Heart right ventricle (tissue), 16 donors: ENCODE measurements at places on chromosomes 2 and 18. TPM values are rescaled to one million over a fixed set of nuclear protein-coding genes. Genes with fewer than 3 reads are reported as not detected.

GRCh38 chr2:121688820-121689219, 39.6 kb upstream of the CLASP1 start:
- no peak for DNase-seq

- DNase-seq, result no peak
Measured at GRCh38 chr2:181847702-181848101, 43.8 kb upstream of the ITPRID2 start.

Gene ST8SIA3
- not detected for total RNA-seq

Gene AMER3
- total RNA-seq, result not detected

Gene LYG2
- not detected for total RNA-seq
